Lung (tissue), 17 donors: ENCODE measurements at places on chromosomes 13 and 19. TPM values are rescaled to one million over a fixed set of nuclear protein-coding genes. Genes with fewer than 3 reads are reported as not detected.

DNA sequence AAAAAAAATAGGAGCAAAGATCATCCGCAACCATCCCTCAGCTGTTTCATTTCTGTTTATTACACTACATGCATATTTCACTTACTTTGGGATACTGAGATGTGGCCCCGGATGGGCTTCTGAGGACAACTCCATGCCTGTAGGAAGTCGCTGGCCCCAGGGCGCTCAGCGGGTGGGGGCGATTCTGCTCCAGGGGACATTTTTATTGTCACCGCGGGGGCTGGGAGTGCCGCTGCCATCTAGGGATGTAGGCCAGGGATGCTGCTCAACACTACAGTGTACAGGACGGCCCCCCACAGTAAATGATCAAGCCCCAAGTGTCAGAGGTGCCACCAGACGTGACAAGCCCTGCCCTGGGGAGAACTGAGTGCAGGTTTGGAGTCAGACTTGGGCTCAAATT lies 6.4 kb upstream of the BST2 start:
- no peak for DNase-seq

DNA sequence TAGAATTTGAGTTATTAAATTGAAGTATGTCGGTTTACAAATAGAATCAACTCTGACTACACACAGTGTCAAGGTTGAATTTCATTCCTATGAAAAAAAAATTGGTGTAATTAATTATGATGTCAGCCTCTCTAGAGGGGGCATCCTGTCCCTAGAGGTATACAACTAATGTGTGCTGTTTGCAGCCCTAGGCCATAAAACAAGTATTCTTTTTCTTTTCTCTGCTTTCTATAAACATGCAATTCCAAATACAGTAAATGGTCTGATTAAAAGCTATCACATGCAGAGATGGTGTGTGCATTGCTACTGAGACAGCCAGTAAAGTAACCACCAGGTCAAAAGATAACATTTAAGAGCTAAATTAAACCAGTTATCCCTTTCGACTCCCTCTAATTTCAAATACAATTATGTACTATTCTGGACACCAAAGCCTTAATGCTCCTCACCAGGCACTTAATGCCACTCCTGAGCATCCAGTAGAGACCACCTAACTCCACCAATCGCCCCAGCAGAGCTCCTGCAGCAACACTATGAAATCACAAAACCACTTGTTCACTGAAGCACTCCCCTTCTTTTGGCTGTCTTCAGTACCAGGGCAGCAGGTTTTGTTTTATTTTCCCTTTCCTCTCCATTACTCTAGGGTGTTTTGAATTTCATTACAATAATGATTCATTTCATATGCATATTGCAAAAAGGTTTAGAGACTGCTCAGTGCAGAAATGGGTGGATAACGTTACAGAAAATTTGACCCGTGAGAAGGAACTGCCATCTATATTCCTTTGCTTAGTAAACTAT lies 426.9 kb downstream of the PCDH9 start:
- no peak for DNase-seq

GRCh38 chr13:58655086-58655485 lies 1023.5 kb downstream of the PCDH17 start:
- no peak for DNase-seq

DNA sequence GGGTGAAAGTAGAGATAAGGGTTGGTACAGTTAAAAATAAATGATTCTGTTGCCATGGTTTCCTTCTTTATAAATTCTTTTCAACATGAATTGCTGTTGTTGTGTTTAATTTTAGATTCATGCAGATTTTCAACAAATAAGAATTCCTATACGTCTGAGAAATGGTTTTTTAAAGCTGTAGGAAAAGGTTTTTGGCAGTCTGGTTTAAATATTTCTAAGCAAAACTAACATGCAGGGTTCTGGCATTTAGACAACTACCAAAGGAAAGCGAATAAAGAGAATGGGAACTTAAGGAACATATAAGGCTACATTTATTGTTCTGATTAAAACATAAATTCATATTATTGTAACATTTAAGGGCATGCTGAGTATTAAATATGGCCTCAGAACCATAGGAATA lies 203.0 kb upstream of the MIR17HG start:
- no peak for DNase-seq

DNA sequence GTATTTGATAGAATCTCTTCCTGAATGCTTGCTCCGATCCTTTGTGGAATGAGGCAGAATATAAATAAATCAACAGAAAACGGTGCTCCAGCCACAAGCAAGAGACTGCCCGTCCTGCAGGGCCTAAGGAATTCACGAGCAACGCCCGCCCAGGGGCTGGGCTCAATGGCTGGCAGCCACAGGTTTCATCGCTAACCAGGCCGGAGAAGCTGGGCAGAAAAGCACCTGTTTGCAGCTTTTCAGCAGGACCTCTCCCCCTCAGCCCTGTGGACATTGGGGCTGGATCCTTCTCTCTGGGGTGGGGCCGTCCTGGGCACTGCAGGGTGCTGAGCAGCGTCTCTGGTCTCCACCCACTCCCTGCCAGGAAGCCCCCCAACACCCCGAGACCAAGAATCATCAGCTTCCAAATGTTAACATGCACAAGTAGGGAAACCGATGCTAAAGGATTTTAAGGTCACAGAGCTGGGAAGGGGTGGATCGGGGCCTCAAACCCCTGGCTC lies 102.5 kb downstream of the GADD45B start:
- no peak for DNase-seq

DNA sequence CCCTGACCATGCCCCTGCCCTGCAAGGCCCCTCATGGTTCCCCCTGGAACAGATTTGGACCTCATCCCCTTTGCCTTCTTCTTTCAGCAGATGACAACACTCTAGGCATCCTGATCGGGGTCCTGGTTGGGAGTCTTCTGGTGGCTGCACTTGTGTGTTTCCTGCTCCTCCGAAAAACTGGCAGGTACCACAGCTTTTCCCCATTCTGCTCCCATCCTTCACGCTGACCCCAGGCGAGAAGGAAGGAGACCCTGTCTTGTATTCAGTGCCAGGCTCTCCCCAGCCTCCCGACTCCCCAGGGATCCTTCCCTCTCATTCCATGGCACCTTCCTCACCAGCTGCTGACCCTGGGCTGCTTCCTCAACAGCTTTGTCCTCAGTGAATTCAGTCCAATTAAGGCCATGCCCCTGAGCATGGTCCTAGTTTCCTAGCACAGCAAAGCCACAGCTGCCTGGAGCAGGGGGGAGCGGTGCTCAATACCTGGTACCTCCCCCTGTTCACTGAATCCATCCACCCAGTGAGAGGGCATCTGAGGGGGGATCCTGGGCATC lies 8.4 kb downstream of the CEACAM21 start:
- DNase-seq = no peak

GRCh38 chr19:57682226-57682766 lies 519 bp downstream of the ZNF551 start:
- DNase-seq = no peak

GRCh38 chr19:40223135-40223822 lies 3.2 kb downstream of the CCNP start:
- no peak for DNase-seq

MISP gene
- total RNA-seq = 23.6 TPM

OR7C2 gene
- total RNA-seq = not detected
